ENCODE measurements at places on chromosomes 13 and 19. TPM values are rescaled to one million over a fixed set of nuclear protein-coding genes. Genes with fewer than 3 reads are reported as not detected.

ZNF536 gene
- 0.13 TPM for polyA plus RNA-seq

SMIM24 gene
- 0.10 TPM for polyA plus RNA-seq

KLF16 gene
- 5.4 TPM for polyA plus RNA-seq

URAD gene
- not detected for polyA plus RNA-seq

CEACAM1 gene
- polyA plus RNA-seq: 7.3 TPM

ZNF285 gene
- 9.1 TPM for polyA plus RNA-seq

MCF2L gene
- polyA plus RNA-seq: 5.6 TPM

POP4 gene
- 42.1 TPM for polyA plus RNA-seq

FAM216B gene
- 0.01 TPM for polyA plus RNA-seq

ADM5 gene
- 1.6 TPM for polyA plus RNA-seq

C19orf85 gene
- polyA plus RNA-seq: not detected

C19orf67 gene
- polyA plus RNA-seq: not detected

OR7C1 gene
- 0.13 TPM for polyA plus RNA-seq

PODNL1 gene
- polyA plus RNA-seq: 3.7 TPM

KLK8 gene
- polyA plus RNA-seq: 0.24 TPM

SCN1B gene
- 10.6 TPM for polyA plus RNA-seq

NKPD1 gene
- 0.11 TPM for polyA plus RNA-seq

NLRP5 gene
- polyA plus RNA-seq: 0.17 TPM

C13orf46 gene
- polyA plus RNA-seq: 0.05 TPM

PGLYRP1 gene
- polyA plus RNA-seq: not detected

ZNF20 gene
- polyA plus RNA-seq: 2.4 TPM

STOML3 gene
- polyA plus RNA-seq: not detected

TIMM44 gene
- polyA plus RNA-seq: 48.4 TPM

PCSK4 gene
- 2.9 TPM for polyA plus RNA-seq

TRPM4 gene
- polyA plus RNA-seq: 1.1 TPM

EMC10 gene
- 27.6 TPM for polyA plus RNA-seq

AMER2 gene
- polyA plus RNA-seq: 0.03 TPM

ZNF180 gene
- polyA plus RNA-seq: 5.6 TPM

CCDC70 gene
- not detected for polyA plus RNA-seq

CATSPERD gene
- polyA plus RNA-seq: not detected

DOCK6 gene
- polyA plus RNA-seq: 18.0 TPM

RAB11B gene
- polyA plus RNA-seq: 20.8 TPM

FXYD7 gene
- polyA plus RNA-seq: 0.38 TPM

HCST gene
- 8.5 TPM for polyA plus RNA-seq

ZFP36 gene
- 204 TPM for polyA plus RNA-seq

FBXO27 gene
- polyA plus RNA-seq: 6.4 TPM

UQCRFS1 gene
- 37.7 TPM for polyA plus RNA-seq

TJP3 gene
- polyA plus RNA-seq: not detected

ATP4A gene
- not detected for polyA plus RNA-seq

FKBP8 gene
- 319 TPM for polyA plus RNA-seq

ADGRL1 gene
- polyA plus RNA-seq: 2.1 TPM

TGFBR3L gene
- polyA plus RNA-seq: not detected

KIR3DL1 gene
- polyA plus RNA-seq: not detected

TUBGCP3 gene
- polyA plus RNA-seq: 20.4 TPM

KLK2 gene
- polyA plus RNA-seq: not detected

Data from ovary (tissue), 10 donors.